ENCODE measurements at places on chromosomes 11 and 22.

DNA sequence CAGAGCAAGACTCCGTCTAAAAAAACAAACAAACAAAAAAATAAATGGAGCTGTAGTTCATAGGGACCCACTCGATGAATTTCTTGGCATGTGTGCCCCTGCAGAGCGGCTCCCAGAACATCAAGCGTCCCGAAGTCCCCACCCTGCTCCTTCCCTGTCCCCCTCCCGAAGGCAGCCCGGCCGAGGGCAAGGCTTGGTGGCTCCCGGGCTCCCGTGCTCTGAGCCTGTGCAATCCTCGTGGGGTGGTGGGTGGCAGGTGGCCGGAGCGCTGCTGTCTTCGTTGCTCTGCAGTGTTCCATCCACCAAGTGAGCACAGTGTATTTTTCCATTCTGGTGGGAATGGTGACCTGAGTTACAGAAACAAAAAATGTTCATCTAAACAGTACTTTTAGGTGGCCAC is 33.5 kb upstream of the GAL start:
- no peak for DNase-seq

- no peak for DNase-seq
Measured at GRCh38 chr11:102243399-102243884, 73.8 kb upstream of the BIRC3 start.

- DNase-seq: no peak
Measured at GRCh38 chr22:32920734-32921133, 119.2 kb downstream of the TIMP3 start.

- DNase-seq: no peak
Measured at GRCh38 chr11:102184269-102184987, 74.2 kb downstream of the YAP1 start.

- no peak for DNase-seq
Measured at GRCh38 chr11:44812971-44813370, 86.2 kb downstream of the TSPAN18 start.

GRCh38 chr11:48019595-48019994 is 39.2 kb downstream of the PTPRJ start:
- no peak for DNase-seq
